ENCODE measurements at places on chromosomes 6 and 20.

DNA sequence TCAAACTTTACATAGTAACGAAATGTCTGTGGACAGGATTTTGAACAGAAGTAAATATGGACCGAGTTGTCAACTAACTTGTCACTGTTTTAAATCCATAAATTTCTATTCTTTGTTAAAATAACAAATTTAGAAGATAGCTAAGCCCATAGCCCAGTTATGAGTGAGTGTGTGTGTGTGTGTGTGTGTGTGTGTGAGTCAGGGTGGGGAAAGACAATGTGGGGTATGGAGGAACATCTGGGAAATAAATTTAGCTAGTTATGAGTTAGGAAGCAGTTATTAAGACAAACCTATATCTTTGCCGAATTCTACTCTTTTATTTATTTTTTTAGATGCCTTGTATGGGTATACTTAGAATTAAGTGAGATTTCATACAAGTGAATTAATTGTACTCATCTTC, 9.0 kb downstream of the TPBG start:
- DNase-seq: no peak

GRCh38 chr6:106972500-106972899, 2.0 kb downstream of the CD24 start:
- no peak for DNase-seq

GRCh38 chr20:33229843-33230242, 6.0 kb upstream of the BPIFA1 start:
- no peak for DNase-seq

DNA sequence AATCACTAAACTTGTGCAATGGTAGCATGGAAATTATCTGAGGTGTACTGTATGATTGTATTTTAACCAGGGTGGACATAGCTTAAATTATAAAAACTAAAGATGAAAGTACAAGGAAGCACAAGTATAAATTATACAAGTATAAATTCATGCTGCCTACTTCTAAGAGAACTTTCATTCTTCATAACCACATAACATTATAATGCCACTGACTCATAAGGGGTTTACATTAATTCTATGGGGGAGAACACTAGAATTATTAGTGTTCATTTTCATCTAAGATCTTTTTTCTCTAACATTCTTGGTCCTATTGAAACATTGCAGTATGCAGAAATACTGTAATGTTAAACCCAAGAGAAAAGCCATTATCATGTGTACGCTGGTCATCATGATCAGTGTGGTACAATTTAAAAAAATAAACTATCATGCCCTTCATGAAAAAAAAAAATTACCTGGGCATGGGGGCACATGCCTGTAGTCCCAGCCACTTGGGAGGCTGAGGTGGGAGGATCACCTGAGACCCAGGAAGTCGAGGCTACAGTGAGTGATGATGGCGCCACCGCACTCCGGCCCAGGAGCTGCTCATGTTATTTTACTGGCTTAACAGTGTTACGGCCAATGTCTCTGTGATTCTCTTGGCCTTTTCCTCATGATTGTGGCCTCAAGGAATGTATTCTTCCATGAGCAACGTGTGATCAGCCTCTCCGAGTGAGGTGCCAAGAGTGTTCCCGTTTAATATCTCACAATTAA, 25.9 kb upstream of the AHCY start:
- no peak for DNase-seq

GRCh38 chr6:35328108-35328723, 14.1 kb upstream of the PPARD start:
- no peak for DNase-seq

DNA sequence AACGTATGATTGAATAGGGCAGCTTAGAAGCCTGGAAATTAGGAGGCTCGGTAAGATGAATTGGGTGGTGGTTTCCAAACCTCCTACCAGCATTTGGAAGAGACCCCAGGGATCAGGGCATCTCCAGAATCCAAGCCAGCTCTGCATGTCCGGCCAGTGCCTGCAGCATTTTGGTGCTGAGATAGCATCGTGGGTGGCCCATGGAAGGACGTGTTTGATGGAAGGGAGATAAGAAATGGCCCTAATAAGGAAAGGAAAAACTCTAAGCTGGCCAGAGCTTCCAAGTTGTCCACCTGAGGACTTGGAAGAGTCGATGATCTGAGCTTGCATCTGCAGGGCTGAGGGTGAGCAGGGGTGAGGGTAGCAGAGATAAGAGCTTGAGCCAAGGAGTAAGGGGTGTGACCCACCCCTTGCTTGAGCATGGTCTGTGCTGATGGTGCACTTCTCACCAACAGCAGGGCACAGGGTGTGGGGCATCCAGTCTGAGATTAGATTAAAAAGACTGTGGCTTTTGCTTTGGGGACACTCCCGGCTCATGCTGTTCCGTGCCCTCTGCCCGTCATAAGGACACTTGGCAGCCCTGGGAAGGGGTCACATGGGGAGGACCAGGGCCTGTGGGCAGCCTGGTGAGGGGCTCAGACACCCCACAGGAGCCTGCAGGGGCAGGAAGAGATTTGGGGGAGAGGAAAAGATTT, 213.2 kb downstream of the ERMARD start:
- DNase-seq: no peak

GRCh38 chr6:110097443-110097842, 82.0 kb downstream of the WASF1 start:
- DNase-seq: no peak

DNA sequence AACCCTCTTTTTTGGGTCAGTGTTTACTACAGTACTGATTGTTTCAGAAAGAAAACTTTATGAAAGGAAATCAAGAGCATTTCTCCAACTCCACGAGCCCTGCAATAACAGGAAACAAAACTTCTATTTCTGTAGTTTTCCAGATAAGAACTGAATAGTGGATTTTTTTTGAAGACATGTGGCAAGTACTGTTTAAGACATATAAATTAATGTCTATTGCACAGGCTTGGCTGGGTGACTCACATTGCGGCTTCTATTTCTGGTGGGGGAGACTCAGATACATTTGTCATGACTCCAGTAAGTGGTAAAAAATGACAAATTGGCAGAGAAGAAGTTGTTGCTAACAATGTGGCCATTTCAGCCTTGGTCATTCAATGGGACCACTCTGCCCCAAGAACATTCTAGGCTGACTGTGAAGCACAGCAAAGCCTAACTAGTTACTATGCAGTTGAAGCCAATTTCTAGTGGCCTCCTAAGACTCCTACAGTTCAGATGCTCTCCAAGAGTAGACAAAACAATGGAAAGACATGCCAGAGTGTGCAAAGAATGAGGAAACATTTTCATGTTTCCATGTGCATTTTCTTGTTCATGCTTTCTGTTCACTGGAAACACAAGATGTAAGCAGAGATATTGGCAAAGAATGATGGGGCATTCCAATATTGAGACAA, 200.9 kb downstream of the EDN1 start:
- peak; percentile 88 for DNase-seq

- no peak for DNase-seq
Measured at GRCh38 chr6:44224029-44224964, 902 bp downstream of the SLC29A1 start.

- peak; percentile 28 for DNase-seq
Measured at GRCh38 chr6:34792605-34793500, 970 bp downstream of the BLTP3A start.

DNA sequence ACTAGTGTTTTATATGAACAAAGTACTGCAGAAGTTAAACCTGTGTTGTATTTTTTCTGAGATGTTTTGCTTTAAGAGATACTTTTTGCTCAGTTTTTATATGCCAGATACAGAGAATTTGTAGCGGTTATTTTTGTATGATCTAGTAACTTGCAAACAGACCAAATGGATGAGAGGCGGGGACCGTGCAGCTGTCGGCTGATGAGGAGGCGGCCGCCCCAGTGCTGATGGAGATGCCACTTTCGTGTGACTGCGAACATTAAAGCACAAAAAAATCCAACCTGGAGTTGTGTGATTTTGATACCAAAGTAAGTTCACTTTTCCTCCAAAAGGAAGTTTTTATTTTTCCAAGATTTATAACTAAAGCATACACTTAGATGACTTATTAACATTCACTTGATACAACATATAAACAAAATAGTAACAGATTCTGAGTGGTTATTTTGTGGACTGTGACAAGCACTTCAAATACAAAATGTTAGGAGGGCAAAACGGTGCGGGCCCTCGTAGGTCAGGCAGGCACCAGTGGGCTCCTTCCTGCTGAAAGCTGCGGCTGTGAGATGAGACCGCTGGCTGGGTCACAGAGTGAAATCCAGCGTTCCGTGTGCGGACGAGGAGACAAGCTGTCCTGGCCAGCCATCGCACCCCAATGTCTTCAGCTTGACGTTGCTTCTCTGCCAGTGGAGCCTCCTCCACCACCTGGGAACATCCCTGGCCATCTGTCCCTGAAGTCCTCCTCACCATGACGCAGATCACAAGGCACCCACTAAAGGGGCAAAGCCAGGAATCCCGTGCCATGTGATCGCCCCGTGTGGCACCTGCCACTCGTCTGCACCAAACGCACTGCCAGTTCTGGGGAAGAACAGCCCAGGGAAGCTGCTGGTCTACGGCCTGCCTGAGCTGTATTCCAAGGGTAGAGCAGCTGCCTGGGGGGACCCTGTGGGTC, 4.0 kb upstream of the OGFR start:
- no peak for DNase-seq

DNA sequence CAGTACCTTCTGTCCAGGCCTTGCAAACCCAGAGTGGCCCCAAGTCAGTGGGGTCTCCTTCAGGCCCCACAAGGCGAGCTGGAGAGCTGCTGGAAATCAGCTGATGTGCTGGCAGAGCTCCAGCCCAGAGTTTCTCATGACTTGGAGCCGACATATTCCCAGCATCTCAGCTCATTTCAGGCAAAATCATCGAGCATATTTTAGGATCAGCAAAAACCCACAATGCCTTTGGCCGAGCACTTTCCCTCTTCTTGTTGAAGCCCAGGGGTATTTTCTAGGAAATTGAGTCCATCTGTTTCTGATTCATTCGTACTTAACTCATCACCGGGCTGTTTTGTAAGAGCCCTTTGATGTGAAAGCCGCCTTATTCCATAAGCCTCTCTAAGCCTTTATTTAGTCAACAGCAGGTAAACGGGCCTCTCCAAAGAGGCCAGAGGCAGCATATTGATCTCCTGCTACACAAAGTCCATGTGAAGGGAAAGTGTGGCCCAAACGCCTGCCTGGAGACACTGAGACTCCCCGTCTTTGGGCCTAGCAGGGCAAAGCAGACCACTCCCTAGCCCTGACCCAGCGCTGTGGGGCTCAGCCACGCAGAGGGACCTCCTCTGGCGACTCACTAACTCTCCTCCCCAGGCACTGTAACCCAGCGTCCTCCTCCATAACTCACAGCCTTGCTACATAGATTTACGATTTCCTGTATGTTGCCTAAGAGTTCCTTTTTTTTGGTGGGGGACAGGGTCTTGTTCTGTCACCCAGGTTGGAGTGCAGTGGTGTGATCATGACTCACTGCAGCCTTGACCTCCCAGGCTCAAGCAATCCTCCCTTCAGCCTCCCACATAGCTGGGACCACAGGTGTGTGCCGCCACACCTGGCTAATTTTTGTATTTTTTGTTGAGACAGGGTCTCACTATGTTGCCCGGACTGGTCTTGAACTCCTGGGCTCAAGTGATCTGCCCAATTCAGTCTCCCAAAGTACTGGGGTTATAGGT, 12.1 kb upstream of the C20orf203 start:
- peak; percentile 12 for DNase-seq

- no peak for DNase-seq
Measured at GRCh38 chr6:41943456-41943855, 1.8 kb upstream of the CCND3 start.

- DNase-seq: peak; percentile 87
Measured at GRCh38 chr20:33789109-33789857, 21.9 kb upstream of the CHMP4B start.

- DNase-seq: no peak
Measured at GRCh38 chr20:3698591-3699001, 13.8 kb downstream of the SIGLEC1 start.

- DNase-seq: no peak
Measured at GRCh38 chr6:49151957-49152356, 311.1 kb downstream of the MMUT start.

DNA sequence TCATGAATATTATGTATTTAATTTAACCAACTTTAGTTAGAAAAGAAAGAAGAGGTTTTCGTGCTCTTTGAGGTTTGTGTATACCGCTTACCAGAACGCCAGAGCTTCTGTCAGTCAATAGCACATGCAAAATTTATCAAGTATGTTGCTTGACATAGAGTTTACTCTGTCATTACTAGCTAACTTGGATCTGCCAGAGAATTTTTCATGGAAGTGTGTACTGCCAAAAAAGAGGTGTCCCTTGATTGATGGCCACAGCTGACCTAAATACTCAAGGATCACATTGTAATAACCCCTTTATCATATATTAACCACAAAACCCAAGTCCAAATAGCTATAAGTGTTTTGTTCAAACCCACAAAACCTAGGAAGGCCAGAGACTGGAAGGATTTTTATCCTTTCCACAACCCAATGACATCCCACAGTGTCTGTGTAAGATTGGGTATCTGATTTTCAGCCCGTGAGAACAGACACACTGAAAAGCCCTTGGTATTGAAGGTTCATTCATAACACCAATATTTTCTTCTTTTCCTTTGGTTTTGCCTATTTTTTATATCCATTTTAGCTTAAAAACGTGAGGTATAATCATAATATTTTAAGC, 194.0 kb upstream of the EYA4 start:
- DNase-seq: no peak

GRCh38 chr6:121492536-121492935, 57.1 kb downstream of the GJA1 start:
- DNase-seq: no peak

DNA sequence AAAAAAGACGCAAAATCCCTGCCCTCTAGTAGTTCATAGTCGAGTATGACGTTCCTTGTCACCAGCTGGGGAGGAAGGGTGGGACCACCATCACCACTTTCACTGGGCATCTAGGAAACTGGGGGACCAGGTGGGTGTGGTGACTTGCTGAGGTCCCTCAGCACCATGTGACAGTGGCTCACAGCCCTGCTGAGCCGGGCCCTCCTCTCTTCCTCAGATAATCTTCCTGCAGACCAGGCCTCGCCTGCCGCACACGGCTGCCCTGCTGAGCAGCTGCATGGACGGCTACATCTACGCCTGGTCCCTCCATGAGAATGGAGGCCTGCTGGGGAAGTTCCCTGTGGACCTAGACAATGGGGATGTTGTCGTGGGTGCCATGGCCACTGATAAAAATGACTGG, 71.5 kb downstream of the EFCAB8 start:
- no peak for DNase-seq

GRCh38 chr6:104537180-104537579, 322.5 kb downstream of the HACE1 start:
- DNase-seq: peak; percentile 14

- peak; percentile 35 for DNase-seq
Measured at GRCh38 chr6:112163295-112164257, 76.2 kb downstream of the FAM229B start.

DNA sequence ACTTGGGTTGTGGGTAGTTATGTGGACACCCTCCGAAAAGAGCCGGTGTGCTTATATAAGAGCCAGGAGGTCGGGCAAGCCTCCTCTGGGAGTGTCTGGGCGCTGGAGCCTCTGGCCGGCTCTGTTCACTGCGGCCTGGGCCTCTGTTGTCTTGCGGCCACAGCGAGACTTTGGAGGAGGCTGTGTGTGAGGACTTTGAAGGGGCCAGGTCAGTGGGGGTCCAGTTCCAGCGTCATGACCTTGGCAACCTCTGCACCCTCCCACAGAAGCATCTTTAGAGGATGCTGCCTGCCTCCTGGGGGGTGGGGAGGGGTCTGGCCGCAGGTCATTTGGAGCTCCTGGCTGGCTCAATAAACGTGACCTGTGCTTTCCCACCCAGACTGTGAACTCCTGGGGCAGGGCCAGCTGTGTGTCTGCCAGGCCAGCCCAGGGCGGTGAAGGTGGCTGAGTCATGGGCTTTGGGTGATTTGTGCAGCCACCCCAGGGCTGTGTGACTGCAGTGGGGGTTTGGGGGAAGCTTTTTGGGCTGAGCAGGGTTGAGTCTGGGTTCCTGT, 1.2 kb downstream of the TCEA2 start:
- no peak for DNase-seq

All from brain microvascular endothelial cell (primary cell).